ENCODE measurements at places on chromosomes 7 and 10.
A peak's percentile ranks its signal among the peaks of the same experiment; 100 is the strongest.

- peak; percentile 19 for DNase-seq
These were observed 293.7 kb downstream of the POU6F2 start for GRCh38 chr7:39271402-39271801.

- no peak for DNase-seq
These were observed 3.8 kb upstream of the CLDN3 start for GRCh38 chr7:73773700-73774517.

DNA sequence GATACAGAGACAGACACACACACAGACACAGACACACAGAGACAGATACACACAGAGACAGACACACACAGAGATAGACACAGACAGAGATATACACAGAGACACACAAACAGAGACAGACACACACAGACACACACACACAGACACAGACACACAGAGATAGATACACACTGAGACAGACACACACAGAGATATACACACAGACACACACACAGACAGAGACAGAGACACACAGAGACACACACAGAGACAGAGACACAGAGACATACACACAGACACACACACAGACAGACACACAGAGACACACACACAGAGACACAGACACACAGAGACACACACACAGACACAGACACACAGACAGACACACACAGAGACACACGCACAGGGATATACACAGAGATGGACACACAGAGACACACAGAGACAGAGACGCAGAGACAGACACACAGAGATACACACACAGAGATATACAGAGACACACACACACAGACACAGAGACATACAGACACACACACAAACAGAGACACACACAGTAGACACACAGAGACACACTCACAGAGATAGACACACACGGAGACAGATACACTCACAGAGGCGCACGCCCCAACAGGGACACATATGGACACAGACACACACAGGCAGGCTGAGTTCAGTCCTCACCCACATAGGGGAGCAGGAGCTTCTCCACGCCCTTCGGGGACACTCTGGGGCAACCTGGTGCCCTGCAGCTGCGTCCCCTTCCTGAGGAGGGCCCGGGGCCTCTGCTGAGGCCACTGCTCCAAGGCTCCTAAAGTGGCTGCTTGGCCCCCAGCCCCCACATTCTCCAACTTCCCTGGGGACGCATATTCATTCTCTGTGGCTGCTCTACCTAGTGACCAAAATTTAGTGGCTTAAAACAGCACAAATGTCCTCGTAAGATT, 10.3 kb upstream of the PPP2R2D start:
- DNase-seq: no peak

- DNase-seq: no peak
These were observed 39.4 kb upstream of the PIP4K2A start for GRCh38 chr10:22753786-22754185.

- peak; percentile 63 for DNase-seq
These were observed 85.5 kb upstream of the SLC25A13 start for GRCh38 chr7:96407427-96407826.

GRCh38 chr10:4004990-4005389, 220.0 kb upstream of the KLF6 start:
- DNase-seq: no peak

DNA sequence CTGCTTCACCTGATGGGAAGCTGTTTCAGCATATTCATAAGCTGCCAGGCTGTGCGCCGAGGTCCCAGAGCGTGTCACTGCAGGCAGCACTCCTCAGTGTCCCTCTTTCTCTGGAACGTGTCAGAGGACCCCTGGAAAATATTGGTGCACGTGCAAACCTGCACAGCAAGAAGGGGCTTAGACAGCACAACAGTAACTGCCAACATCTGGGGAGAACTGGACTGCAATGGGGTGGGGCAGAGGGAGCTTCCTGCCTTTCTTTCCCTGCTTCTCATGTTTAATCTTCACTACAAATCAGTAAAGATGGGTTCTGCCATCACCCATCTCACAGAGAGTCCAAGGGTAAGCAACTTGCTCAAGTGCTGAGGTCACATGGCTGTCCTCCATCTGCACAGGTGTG, 86.5 kb upstream of the GPR26 start:
- no peak for DNase-seq

DNA sequence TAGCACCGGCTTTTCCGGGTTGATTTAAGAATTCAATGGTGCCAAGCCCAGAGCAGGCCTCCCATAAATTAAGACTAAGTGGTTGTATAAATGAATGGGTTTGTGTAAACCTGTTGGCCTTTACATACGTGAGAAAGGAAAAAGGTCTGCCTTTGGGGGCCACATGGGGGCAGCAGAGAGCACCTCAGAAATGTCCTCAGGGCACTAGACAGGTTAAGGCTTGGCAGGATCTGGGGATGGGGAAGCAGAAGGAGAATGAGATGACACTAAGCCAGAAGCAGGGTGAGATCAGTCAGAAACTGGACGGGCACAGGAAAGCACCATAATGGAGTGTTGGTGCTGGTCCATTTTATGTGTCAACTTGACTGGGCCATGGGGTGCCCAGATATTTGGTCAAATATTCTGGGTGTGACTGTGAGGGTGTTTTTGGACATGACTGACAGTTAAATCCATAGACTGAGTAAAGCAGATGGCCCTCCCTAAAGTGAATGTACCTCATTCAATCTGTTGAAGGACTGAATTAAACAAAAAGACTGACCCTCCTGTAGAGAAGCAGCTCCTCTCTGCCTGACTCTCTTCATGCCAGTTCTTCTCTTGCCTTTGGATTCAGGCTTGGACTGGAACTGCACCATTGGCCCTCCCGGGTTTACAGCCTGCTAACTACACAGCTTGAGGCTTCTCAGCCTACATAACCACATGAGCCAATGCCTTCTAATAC, 58.9 kb downstream of the FRMPD2 start:
- peak; percentile 86 for DNase-seq

- DNase-seq: no peak
These were observed 388.6 kb upstream of the LRRTM3 start for GRCh38 chr10:66537186-66537585.

- no peak for DNase-seq
These were observed 5.1 kb downstream of the LRRC72 start for GRCh38 chr7:16531707-16532106.

DNA sequence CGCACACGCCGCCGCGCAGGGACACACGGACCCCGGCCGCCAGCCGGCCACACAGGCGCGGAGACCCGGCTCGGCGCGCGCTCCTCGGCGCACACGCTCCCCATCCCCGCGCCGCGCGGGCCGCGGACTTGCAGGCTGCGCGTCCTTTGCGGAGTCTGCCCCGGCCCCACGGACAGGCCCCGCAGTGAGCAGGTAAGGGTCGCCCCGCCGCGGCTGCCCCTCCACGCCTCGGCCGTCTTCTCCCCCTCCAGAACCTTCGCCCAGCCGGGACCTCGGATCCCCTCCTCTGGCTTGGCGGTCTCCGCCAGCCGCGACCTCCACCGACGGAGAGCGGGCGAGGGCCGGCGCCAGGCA, 356 bp downstream of the ADCYAP1R1 start:
- DNase-seq: no peak

DNA sequence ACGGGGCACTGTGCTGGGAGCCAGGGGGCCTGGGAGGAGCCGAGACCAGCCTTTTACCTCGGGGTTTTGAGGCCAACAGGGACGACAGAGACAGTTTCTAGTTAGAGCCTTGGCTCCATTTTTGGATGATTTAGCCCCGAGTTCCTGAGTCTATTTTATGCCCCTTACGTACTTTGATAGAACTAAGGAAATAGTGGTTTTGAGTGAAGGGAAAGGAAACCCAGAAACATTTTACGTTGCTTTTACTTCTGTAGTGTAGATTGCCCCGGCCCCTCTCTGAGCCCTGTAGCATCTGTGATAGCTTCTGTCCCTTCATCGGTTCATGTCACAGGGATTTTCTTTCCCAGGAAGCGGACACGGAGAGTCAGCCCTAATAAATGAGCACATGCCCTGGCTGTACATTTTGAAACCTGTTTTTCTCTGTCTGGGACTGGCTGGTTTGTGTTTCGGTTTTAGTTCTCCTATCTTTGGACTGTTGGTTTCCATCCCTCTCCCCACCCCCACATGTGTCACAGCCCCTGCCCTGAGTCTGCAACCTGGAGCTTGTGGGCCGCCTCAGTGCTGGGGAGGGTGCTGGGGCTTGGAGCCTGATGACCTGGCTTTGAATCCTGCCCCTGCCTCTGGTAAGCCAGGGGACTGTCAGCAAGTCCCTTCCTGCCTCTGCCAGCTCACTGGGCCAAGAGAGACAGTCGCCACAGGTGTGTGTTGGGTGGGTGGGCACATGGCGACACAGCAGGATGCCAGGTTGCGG, 6.9 kb upstream of the ORAI2 start:
- DNase-seq: no peak

DNA sequence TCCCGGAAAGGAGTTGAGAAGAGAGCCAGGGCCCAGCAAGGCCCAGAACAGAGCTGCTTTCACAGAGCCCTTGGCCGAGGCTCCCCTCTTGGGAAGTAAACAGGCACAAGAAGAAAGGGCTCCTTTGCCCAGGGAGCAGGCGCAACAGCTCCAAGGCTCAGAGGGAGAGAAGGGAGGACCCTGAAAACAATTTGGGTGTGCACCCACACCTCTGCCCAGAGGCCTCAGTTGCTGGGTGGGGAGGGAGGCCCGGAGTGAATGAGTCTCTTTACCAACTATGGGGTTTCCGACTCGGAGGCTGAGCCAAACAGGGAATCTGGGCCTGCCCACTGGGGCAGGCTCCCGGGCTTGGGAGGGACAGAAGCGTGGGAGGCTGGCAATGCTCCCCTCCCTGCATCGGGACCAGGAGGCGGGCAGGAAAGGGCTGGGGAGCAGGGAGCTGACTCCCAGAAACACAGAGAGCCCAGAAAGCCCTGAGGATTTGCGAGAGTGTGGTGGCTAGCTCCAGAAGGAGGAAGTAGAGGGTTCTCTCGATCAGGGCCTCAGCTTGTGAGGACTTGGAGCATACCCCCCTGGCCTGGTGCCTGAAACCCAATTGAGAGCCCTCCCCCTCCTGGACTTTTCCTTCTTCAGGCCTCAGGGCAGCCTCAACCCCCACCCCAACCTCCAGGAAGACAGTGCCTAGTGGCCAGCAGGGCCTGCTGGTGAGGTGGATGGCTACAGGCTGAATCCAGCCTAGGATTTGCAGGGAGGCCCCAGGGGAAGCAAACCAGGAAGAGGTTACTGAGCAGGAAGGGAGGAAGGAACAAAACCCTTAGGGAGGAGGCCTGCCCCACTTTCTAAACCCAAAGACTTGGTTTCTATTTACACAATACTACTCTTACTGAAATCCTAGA, 6.2 kb downstream of the C10orf105 start:
- peak; percentile 88 for DNase-seq

DNA sequence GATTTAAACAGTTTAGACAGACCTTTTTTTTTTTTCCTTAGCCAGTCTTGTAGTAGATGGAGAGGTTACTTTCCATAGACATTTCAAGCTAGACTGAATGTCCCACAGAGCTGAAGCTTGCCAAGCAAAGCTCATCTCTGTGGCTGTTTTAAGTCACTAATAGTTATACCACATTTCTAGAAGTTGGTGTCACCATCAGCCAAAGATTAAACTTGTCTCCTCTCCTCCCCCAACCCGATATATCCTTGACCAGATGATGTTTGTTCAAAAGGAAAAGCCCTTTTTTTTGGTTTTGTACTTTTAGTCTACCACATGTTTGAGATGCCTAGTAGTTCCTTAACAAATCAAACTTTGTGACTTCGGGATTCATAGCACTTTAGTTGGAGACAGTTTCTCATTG, 66.1 kb downstream of the ADD3 start:
- no peak for DNase-seq

DNA sequence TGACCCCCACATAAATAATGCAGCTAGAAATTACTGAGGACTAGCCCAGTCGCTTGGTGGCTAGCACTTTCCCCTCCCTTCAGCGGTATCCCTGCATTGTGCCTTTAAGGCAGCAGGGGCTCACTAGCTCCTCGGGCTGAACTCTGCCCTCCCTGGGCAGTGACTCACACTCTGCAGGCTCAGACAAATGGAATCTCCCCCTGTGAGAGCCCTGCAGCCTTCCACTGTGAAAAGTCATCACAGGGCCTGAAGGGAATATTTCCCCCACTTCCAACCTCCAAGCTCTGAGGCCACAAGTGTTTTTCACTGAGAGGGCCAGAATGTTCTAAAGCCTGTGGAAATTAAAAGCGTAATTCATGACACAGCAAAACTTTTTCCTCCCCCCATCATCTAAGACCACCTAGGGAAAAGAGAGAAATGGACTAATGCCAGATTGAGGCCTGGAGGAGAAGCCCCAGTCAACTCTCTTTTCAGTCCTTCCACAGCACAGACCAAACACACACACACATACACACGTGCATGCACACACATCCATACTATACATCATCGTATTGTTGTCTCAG, 93.6 kb upstream of the COL1A2 start:
- DNase-seq: peak; percentile 90

- DNase-seq: no peak
These were observed 164.3 kb downstream of the BUB3 start for GRCh38 chr10:123318516-123318915.

DNA sequence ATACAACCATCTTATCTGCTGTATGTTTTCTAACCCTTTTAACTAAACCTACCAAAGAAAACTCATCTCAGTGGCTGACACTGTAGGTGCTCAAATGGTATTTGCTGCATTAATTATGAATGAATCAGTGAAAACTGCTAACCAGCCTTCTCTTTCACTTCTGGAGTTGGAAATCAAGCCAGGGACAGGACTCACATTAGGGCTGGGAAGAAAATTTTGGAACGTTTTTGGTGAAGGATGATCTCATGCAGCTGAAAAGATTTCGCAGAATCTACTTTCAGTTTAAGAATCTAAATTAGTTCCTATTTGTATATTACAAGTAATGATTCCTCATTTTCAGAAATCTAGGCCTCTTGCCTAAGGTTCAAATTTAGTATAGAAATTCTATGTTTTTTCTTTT, 12.9 kb downstream of the MTPN start:
- no peak for DNase-seq

- no peak for DNase-seq
These were observed 256.1 kb downstream of the COBL start for GRCh38 chr7:51060536-51060935.

DNA sequence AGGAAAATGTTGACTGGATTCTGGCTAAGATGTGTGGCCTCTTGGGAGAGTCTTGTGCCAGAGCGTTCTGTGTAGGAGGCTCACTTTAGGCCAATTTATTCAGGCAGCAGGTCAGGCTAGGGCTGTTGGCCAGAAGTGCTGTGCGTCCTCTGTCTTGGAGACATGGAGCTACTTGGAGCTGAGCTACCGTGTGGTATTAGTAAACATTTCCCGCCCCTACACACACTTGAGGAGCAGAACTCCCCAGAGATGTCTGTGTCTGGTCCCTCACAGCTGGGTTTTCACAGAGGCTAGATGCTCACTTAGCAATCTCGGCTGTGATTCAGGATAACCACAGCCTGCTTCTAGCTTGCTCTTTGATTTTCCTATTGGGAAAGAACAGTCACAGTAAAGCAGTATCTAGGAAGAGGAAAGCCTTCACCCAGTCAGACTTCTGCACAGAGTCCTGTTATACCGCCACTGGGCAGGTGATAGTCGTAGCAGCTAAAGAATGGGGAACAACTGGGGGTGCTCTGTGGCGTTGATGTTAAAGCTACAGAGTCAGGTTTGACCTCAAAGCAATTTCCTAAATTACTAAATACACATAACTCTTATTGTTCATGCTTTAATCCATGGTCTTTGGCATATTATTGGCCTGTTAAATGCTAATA, 86.7 kb downstream of the MDFIC start:
- DNase-seq: no peak

GRCh38 chr10:98374217-98374985, 40.6 kb downstream of the PYROXD2 start:
- DNase-seq: peak; percentile 73

- DNase-seq: no peak
These were observed 405.7 kb downstream of the INHBA start for GRCh38 chr7:41297166-41297565.

Data from epithelial cell of esophagus (primary cell).